ENCODE measurements at places on chromosomes 4 and X. TPM values are rescaled to one million over a fixed set of nuclear protein-coding genes. Genes with fewer than 3 reads are reported as not detected.

DNA sequence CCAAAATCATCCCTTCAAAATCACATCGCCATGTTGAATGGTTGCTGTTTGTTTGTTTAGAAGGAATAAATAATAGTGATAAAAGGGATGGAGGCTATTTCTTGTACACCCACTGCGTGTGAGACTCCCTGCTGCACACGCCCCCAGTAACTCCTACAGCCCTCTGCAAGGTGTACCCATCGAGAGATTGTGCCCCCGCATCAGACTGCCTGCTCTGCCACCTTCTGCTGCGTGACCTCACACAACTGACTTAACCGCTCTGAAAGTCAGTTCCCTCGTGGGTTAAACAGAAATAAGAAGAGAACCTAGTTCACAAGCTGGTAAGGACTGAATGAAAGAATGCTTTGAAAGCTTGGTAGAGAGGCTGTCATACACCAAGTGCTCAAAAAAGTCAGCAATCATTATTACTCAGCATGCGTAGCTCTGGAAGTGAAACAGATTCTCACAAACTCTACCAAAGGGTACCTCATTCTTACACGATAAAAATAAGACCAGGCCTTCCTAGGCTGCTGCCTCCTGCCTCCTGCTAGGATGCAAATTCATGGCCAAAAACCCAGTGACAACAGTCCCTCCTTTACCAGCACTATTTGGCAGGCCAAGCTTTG, 147.1 kb downstream of the CPEB2 start:
- no peak for DNase-seq
- peak overlapping the region; percentile 14 for H3K27ac ChIP-seq
- H3K27me3 ChIP-seq, result no peaks in the 10 kb centered on the region
- no peak overlapping the region for H3K4me3 ChIP-seq

- H3K36me3 ChIP-seq, result 0 out of 2 replicates have a peak, but pooled peaks cover 2% of the 10 kb centered on the region
- no peak overlapping the region for H3K27ac ChIP-seq
- H3K27me3 ChIP-seq, result no peaks in the 10 kb centered on the region
- peaks cover 17% of the 10 kb centered on the region for H3K4me1 ChIP-seq
Measured at GRCh38 chr4:112633477-112634235, 3.1 kb downstream of the ZGRF1 start.

The PRPS1 gene
- total RNA-seq, result 62.6 TPM

The CLDN34 gene
- not detected for total RNA-seq

DNA sequence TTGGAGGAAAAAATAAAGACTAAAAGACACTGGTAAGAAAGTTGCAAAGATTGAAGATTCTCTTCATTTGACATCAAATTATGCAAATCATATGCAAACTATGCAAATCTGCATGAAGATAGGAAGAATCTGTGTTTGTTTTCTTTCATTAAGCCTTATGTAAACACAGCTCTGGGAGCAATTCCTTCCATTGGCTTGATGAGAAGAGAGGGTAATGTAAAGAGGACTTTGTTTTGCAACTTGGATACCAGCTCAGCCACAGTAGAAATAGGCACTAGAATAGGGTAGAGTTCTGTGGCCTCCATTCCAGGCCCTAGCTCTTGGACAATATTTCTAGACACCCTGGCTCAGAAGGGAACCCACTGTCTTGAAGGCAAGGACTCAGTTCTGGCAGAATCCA, 388.4 kb upstream of the RASGEF1B start:
- no peak for DNase-seq
- H3K27me3 ChIP-seq, result no peaks in the 10 kb centered on the region
- H3K4me1 ChIP-seq, result no peaks in the 10 kb centered on the region
- no peak overlapping the region for H3K27ac ChIP-seq
- H3K4me3 ChIP-seq, result no peak overlapping the region

DNA sequence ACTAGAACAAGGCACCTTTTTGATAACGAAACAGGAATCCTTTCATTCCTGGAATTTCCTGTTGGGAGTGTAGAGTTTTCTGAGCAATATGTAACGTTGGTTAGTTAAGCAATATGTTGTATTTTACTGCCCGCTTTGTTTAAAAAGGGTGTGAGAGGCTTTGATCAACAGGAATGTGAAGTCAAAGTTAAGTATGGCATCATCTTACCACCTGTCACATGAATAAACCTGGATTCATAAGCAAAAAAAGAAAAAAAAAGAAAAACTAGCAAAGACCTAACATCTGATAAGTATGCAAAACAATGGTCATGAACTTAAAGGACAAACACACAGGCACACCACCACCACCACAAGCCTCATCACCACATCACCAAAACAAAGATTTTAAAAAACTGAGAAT, 7.1 kb upstream of the CXCL5 start:
- no peak overlapping the region for H3K27ac ChIP-seq
- H3K4me1 ChIP-seq, result no peaks in the 10 kb centered on the region
- H3K36me3 ChIP-seq, result no peaks in the 10 kb centered on the region
- no peak overlapping the region for H3K4me3 ChIP-seq

The TDO2 gene
- 0.27 TPM for total RNA-seq

GRCh38 chrX:25819879-25820278, 318.3 kb upstream of the MAGEB18 start:
- H3K4me1 ChIP-seq, result no peaks in the 10 kb centered on the region
- no peak for DNase-seq
- H3K4me3 ChIP-seq, result no peak overlapping the region
- H3K36me3 ChIP-seq, result no peaks in the 10 kb centered on the region

- H3K27ac ChIP-seq, result no peak overlapping the region
- no peak for DNase-seq
- no peaks in the 10 kb centered on the region for H3K4me1 ChIP-seq
- no peaks in the 10 kb centered on the region for H3K36me3 ChIP-seq
Measured at GRCh38 chrX:129723511-129723910, 15.3 kb upstream of the XPNPEP2 start.

The CITED1 gene
- 2.8 TPM for total RNA-seq

GRCh38 chr4:119189638-119190037, 22.9 kb upstream of the USP53 start:
- H3K4me3 ChIP-seq, result no peak overlapping the region
- no peaks in the 10 kb centered on the region for H3K36me3 ChIP-seq
- H3K4me1 ChIP-seq, result peaks cover 8% of the 10 kb centered on the region
- DNase-seq, result no peak
- H3K27ac ChIP-seq, result no peak overlapping the region

GRCh38 chr4:97150966-97151365, 992.3 kb downstream of the STPG2 start:
- no peak for DNase-seq
- no peak overlapping the region for H3K4me3 ChIP-seq
- H3K36me3 ChIP-seq, result no peaks in the 10 kb centered on the region
- H3K27me3 ChIP-seq, result no peaks in the 10 kb centered on the region

DNA sequence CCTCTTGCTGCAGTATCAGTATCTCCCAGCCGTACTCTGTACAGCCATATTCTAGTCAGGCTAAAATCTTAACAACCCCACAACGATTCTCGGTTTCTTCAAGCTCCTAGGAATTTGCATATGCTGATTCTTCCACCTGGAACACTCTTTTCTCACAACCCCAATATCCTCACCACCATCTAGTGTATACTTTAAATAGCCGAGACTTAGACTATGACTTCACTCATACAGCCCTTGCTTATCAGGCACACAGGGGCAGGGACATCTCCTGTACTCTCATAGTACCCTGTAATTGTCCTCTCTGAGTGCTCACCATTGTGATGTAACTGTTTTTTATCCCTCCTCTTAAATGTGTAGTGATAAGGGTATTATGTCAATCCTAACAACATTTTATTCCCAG, 2126.4 kb upstream of the TENM3 start:
- H3K27me3 ChIP-seq, result no peaks in the 10 kb centered on the region
- no peaks in the 10 kb centered on the region for H3K4me1 ChIP-seq
- no peak overlapping the region for H3K4me3 ChIP-seq
- no peak for DNase-seq
- H3K36me3 ChIP-seq, result no peaks in the 10 kb centered on the region

The CDKL2 gene
- total RNA-seq, result 1.2 TPM

Data from HCT116 (cell line).